GM13977 (cell line): ENCODE measurements at places on chromosomes 7 and 10.

- DNase-seq = no peak
Measured at GRCh38 chr7:30231271-30231670, 53.1 kb upstream of the ZNRF2 start.

GRCh38 chr7:157871681-157872080 lies 534.9 kb downstream of the DNAJB6 start:
- no peak for DNase-seq

DNA sequence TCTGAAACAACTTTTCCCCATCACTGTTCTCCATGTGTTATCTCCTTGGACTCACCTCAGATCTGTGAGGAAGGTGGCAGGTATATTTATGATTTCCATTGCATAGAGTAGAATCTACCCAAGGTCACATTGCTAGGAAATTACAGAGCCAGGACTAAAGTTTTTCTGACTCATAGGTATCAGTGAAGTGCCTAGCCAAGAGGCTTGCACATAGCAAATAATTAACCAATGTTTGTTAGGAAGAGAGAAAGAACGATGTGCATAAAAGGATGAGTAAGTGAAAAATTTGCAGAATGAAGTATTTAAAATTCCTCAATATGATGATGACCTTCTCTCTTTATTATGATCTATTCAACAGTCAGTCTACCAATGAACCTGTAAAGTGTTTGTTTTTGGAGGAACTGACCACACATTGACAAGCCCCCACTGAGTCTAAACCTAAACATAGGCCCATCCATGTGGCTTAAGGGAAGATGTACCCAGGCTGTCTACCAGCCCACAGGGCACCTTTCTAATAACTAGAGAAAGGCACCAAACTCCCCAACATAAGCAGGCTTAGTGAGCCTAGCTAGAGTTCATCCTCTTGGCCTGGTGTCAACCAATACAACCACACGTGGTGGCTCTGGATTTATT lies 252.9 kb upstream of the ZMIZ1 start:
- DNase-seq = no peak

DNA sequence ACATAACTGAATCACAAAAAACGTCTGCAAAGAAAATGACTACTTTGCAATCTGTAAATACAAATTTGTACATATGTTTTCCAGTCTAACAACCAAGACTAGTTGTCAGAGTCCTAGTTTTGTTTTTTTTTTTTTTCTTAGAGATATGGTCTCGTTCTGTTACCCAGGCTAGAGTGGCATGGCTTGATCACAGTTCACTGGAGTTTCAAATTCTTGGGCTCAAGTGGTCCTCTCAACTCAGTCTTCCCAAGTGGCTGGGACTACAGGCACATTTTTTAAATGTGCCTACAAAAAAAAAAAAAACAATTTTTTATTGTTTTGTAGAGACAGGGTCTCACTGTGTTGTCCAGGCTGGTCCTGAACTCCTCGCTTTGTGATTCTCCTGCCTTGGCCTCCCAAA lies 70.8 kb downstream of the ORC5 start:
- no peak for DNase-seq

DNA sequence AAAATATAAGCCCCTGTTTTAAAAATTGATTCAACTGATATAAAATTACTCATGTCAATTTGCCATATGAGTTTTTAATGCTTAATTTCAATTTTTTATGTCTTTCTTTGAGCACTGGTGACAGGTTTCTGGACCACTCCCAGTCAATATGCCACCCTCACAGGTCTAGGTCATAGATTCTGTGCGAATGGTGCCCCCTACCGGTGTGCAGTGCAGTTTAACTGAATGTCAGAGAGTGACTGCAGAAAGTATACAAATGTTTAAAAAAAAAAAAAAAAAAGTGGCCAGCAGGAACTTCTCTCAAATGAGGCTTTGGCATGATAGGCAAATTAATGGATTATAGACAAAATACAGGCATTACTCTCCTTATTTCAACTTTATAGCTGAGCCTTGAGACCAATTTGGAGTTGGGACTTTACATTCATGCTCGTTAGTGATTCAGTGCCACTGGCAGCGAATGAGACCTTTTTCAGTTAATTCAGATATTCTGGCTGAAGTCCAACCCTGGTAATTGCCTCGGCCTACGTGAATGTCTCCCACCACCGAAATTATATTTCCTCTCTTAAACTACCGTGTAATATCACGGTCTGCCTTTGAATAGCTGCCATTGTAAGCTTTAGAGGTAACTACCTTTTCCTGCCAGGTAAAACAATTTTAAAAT lies 427.6 kb downstream of the PHTF2 start:
- DNase-seq = peak; percentile 11

GRCh38 chr7:16644636-16645592 lies 640 bp downstream of the ANKMY2 start:
- DNase-seq = peak; percentile 18

DNA sequence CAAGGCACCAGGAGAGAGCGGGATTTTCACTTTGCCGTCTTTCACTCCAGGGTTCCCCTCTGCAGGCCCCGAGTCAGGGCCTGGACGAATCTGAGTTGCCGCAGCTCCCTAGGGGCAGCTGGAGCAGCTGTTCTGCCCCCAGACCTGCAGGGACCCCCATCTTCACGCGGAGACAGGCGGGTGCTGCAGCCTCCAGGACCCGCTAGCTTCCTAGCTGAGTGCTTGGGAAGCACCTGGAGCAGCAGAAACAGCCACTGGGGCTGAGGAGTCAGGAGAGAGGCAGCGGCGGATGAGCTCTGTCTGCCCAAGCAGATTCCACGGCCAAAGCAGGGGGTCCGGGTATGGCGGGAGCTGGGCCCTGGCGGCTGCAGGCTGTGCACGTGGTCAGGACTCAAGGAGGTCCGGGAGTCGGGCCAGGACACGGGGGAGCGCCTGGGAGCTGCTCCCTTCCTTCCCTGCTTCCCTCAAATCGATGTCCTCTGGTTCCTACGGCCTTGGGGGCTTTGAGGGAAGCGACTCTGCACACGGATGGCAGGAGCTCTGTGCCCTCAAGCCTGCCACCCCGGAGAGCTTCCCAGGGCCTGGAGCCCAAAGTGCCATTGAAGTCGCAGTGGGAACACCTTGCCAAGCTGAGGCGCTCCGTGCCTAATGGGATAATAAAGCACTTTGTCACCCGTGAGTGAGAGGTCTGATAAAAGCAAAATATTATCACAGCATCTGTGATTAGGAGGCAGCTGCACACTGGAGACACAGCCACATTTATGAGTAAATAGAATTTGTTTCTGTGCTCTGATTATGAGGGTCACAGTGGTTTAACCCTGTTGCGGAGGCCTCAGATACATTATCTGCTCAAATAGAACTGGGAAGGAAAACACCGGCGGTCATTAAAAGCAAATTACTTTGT lies 17.2 kb downstream of the MNX1 start:
- no peak for DNase-seq

DNA sequence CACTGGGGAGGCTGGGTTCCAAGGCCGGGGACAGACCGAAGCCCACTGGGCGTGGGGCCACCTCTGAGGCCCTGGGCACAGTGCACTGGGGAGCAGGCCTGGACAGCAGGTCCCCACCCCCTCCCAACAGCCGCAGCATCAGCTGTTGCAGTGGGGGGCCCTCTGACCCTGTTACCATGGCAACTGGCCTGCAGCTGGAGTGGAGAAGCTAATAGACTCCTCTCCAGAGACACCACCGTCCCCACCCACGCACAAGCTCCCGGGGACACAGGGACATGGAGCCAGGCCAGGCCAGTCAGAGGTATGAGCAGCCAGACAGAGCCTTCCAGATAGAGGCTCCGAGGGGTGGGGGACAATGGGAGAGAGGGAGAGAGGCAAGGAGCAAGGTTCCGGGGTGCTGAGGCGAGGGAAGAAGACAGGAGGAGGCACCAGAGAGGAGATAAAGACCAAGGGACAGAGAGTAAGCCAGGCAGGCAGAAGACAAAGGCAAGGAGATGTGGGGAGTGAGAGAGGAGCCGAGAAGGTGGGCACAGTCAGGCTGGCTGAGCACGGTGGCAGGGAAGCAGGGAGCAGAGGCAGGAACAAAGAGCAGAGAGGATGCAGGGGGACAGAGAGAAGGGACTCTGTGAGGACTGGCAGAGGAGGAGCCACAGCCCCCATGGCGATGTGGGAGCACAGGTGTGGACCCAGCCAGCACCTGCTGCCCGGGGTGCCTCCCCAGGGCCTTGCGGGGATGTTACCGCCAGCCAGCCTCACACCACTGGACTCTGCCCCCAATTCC lies 6.7 kb downstream of the KCNH2 start:
- DNase-seq = no peak

DNA sequence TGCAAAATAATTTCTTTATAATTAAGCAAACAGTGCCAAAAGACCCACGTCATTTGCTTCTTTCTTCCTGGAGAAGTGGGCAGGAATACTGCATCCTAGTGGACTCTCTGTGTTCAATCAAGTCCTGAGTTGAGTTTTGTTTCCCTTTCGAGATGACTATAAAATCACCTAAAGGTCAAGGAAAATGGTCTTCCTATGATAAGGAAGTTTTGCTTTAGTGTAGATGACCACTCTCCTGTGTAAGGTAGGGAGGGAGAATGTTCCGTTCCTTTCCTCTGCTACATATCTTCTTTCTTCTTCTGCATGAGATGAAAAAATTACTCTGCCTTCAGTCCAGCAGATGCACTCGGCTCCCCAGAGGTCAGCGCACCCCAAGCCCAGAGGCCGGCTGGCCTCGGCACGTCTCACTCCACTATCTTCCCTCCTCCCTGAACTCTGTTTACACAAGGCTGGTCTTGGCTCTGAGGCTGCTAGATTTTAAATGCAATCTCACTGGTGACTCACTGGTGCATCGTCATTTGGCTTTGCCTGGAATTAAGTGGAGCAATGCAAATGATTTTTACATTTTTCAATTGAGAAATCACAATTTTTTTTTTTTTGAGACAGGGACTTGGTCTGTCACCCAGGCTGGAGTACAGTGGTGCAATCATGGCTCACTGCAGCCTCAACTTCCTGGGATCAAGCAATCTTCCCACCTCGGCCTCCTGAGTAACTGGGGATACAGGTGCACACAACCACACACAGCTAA lies 18.6 kb upstream of the VDAC2 start:
- no peak for DNase-seq

DNA sequence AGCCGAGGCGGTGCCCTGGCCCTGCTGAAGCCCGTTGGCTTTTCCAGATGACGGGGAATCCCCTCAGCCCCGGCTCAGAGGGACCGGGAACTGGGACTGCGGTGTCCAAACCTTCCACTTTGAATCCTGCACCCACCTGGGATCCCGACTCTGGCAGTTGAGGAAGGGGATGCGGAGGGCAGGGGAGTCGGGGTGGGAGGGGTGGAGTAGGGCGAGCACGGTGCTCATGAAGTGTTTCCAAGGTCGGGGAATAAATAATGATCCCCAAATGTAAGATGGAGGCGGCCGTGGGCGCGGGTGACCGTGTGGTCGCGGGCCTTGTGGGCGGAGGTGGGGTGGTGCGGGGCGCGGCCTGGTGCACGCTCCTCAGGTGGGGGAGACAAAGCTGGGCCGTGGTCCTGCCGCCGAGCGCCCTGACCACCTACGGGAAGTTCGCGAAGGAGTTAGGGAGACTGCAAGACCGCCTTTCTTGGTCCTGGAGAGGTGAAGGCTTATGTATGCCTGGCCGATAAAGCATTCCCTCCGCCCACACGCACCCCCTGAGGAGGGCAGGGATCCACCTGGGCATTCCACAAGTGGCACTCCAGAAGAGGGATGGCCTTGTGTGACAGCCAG lies 1.4 kb downstream of the MTURN start:
- no peak for DNase-seq

DNA sequence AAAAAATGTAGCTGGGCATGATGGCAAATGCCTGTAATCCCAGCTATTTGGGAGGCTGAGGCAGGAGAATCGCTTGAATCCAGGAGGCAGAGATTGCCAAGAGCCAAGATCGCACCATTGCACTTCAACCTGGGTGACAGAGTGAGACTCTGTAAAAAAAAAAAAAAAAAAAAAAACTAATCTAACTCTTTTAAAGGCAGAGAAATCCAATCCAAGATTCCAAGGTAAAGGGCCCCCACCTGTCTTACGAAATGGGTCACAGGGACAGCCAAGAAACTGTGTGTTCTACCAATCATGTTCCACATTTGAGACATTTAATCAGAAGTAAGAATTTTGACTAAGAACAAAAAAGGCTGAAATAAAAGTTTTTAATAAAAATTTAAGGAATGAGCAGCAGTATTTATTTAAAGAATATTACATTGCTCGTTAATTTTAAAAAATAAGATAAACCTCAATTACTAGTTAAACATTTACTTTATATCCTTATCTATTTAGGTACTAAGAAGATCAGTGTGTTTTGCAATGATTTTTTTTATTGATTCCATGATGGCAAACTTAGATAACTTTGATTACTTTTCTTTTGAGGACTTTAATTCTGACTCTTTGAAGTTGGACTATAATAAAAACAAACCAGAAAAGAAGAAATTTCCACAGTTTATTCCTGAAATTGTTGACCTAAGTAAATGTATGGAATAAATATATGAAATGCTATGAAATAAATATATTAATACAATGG lies 6.7 kb upstream of the OAT start:
- DNase-seq = no peak

GRCh38 chr10:116926426-116926825 lies 77.1 kb downstream of the ENO4 start:
- DNase-seq = no peak

GRCh38 chr10:113108194-113108835 lies 158.3 kb downstream of the TCF7L2 start:
- DNase-seq = peak; percentile 13

DNA sequence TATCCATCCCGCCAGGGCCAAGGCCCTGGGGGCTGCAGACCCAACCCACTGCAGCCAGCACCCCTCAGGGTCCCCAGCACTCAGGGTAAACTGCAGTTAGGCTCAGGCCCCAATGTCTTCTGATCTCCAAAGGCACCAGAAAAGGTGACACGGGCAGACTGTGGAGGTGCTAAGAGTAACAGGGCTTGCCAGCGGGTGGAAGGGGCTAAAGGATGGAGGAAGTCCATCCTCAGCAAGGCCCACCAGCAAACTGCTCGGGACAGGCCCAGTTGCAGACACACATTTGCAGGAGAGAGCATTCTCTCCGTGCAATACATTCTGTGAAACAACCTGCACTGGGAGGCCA lies 95.6 kb upstream of the DDC start:
- DNase-seq = no peak
